ENCODE measurements at places on chromosomes 5 and 9.

GRCh38 chr9:137202966-137203365, 2.4 kb upstream of the TPRN start:
- DNase-seq: no peak

GRCh38 chr9:115114546-115114945, 3.4 kb downstream of the TNC start:
- DNase-seq: no peak

DNA sequence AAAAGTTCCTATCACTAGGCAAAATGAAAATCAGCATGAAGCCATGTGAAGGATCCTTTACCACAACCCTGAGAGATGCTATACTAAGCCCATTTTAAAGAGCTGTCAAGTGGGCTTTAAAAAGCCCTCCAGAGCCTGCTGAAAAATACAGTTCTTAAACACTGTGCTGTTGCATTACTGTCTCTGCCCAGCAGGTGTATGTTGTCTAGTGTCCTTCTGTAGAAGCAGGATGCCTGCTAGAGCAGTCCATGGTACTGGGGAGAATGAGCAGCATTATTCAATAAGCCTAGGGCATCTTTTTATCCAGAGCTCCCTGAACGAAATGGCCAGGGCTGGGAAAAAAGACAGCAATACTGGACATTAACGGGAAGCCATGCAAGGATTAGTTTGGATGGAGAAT, 126.2 kb upstream of the PLCXD3 start:
- no peak for DNase-seq

- DNase-seq: no peak
Measured at GRCh38 chr5:98993512-98993911, 64.7 kb upstream of the CHD1 start.

DNA sequence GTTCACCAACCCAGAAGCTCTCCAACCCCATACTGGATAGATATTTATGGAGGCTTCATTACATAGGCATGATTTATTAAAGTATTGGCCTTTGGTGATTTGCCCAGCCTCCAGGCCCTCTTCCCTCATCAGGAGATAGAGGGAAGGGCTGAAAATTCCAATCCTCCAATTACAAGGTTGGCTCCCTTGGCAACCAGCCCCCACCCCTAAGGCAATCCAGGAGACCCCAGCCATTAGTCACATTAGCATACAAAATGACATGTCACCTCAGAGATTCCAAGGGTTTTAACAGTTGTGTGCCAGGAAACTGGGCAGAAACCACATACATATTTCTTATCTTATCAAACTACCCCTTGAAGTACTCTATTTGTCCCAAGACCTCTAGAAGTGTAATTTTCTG, 210.0 kb downstream of the HINT1 start:
- DNase-seq: no peak

All from activated CD8-positive, alpha-beta memory T cell treated with anti-CD3 and anti-CD28 coated beads for 24 hours (primary cell).